ENCODE measurements at places on chromosomes 11 and 22. TPM values are rescaled to one million over a fixed set of nuclear protein-coding genes. Genes with fewer than 3 reads are reported as not detected.

Gene MFRP
- total RNA-seq = not detected

Gene ZNF280A
- not detected for total RNA-seq

Gene RTN4R
- total RNA-seq = 18.6 TPM

Gene CDHR5
- total RNA-seq = not detected

Gene P2RY6
- total RNA-seq = 4.0 TPM
